ENCODE measurements at places on chromosomes 2 and 18.

- DNase-seq: no peak
Measured at GRCh38 chr2:150063432-150063889, 424.0 kb downstream of the RND3 start.

DNA sequence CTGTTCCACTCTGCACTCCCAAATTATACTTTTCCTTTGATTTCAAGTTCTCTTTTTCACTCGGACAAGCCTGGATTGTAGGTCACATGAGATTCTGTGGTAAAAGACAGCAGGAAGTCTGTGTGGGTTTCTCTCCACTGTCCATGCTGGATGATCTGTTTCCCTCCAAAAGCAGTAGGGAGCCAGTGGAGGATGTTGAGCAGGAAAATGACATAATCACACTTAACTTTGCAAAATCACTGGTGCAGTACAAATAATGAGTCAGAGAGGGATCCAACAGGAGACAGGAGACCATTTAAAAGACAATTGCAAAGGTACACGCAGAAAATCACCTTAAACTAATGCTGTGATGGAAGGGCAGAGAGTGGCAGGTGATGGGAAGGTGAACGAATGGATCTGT is 301.3 kb downstream of the ZNF407 start:
- no peak for DNase-seq

- no peak for DNase-seq
Measured at GRCh38 chr2:239569401-239570090, 168.7 kb upstream of the HDAC4 start.

DNA sequence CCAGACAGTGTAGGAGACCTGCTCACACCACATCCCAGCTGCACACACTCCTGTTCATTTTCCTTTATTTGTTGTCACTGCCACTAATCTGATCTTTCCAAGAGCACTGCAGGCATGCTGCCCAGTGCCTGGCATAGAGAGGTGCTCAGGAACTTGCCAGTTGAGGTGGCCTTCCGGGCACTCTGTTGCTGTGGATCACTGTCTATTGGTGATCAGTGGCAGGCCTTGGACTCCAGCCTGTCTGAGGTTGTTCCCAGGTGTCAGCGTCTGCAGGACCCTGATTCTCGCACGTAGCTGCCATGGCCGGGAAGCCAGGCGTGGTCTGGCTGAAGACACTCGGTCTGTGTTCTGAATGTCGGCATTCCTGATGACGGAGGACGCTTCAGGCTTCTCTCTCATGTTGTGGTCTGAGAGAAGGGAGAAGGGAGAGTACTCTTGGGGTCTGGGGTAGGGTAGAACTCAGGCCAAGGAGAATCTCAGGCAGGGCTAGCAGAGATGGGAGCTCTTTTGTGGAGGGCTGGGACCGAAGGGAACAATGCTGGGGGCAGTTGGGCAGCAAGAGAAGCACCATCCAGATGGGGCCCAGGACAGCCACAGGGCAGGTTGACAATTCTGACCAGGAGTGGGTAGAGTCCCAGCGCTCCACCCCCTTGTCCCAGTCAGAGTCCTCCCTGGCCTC is 240.9 kb downstream of the MYCN start:
- DNase-seq: no peak

GRCh38 chr18:51290860-51291259 is 93.4 kb upstream of the MEX3C start:
- no peak for DNase-seq

DNA sequence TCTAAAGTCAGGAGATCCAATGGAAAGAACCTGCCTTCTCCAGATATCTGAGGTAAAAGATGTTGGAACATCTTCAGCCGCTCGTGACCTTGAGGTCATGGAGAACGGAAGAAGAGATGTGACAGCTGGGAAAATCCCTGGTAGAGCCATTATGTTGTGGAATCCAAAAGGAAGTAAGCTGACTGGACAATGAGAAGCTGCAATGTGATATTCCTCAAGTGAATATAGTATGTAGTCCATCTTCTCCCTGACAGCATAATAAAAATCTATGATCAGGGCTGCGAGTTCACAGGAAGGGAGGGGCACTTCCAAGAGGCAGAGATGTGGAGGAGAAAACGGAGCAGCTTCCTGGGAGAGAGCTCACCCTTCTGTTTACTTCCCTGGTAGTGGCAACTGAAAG is 201.0 kb upstream of the SP5 start:
- DNase-seq: no peak

- no peak for DNase-seq
Measured at GRCh38 chr18:3932276-3932675, 482.3 kb downstream of the TGIF1 start.

DNA sequence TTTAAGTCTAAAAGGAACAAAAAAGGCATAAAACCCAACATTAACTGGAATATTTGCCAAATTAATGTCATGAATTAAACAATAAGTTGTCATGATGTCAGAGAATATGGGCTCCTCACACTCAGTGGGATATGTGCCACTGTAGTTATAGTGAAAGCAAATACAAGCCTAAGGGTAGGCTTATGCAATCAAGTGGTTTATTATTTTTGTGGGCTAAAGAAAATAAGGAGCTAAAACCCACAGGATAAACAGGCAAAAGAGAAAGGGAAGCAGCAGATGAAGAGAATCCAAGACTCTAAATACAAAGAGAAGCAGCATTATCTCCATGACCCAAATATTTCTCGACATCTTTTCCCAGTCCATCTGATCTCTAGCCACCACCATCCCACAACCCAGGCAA is 17.5 kb downstream of the YWHAQ start:
- DNase-seq: no peak

DNA sequence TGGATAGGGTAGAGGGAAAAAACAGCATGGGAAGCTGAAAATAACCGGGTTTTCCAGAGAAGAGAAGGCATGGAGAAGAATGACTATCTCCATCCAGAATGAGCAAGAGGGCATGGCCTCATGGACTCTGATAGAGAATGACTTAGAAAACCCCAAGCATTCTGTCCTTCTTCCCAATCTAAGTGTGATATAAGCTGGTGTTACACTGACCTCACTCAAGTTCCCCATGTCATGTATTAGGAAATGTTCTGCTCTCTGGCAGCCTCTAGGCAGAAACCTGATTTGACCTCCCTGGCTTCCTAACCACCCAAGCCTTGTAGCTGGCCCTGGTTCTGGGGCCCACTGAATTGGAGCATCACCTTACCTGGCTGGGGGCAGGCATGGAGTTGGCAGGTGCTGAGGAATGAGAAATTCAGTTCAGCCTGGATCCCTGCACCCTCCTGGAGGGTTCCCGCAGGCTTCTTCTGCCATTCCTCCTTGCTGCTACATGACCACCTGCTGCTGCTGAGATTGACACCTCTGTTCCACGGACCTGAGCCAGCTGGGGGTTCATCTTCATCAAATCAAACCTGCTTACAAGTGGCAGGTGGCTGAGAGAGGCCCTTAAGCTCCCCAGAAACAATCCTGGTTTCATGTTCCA is 5.2 kb upstream of the SIGLEC15 start:
- DNase-seq: no peak

DNA sequence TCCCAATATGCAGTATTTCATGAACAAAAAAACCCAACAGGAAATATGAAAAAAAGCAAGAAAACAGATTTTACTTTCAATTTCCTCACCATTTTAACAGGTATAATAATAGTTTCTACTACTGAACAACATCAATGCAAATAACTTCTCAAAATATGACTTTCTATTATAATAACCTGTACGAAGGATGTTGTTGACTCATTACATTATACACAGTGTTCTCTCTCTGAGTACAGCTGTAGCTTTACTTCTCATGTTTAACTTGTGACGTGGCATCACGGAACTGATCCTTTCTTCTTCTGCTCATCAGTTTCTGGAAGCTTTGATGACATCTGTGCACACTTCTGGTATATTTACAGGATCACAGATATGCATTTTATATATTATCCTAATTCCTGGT is 40.0 kb downstream of the FAM228A start:
- no peak for DNase-seq

- no peak for DNase-seq
Measured at GRCh38 chr2:23545811-23546210, 160.8 kb downstream of the KLHL29 start.

GRCh38 chr2:8137801-8138200 is 544.1 kb upstream of the ID2 start:
- DNase-seq: no peak

DNA sequence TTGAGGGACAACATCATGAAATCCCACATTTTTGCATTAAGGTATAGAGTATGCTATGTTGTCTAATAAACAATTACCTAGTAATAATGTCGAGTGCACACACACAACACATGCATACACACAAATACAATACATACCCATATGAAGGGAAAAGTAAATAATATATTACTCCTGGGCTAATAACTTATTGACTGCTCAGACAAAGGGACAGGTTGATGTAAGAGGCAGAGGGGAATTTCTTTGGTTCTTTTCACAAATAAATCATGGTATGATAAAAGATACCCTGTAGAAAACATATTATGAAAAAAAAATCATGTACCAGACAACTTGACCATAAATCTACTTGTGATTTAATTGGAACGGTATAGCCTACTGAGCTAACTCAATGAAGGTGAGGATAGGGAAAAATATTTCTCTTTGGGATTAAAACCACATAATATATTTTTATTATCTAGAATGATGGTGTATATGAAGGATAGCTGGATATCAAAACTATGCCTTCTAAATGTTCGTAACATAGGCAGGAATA is 398.7 kb upstream of the LRRTM4 start:
- DNase-seq: no peak

DNA sequence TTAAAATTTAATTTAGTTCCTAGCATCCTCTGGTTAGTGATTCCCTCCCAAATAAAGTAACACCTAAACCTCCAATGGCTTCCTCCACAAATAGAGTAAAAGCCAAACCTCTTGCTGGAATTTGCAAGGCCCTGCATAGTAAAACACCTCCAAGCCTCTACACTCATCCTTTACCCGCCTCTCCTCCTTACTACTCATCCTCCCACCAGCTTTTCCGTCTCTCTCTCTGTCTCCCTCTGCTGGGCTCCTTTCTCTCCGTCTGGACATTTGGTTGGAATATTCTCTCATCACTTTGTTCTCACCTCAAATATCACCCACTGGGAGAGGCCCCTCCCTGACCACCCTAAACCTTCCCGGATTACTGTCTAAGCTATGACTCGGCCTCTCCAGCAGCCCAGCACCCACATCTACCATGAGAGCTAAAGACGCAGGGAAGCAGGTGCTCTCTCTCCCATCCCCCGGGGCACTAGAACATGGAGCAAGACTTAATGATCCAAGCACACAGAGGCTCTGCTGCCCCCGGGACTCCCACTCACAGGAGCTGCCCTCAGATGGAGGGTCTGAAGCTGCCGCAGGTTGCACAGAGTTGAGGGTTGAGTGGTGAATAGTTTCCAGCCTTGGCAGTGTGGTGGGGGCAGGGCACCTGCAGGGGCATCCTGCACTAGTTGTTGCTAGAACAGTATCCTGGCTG is 167.2 kb downstream of the FBXO15 start:
- DNase-seq: no peak

DNA sequence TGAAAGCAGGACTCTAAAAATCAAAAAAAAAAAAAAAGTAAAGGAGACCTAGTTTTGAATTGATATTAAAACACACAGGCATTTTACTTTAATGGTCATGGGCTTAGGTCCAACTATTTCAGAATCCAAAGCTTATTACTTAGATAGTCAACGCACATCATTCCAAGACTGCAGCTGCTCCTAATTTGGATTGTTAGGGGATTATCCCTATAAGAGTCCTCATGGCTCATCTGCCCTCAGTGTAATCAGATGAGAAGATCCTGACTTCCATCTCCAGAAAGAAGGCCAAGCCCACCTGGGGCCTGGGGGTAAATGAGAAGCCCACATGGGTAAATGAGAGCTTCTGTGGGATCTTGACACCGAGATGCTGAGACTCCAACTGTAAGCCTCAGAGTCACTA is 424.2 kb downstream of the NRXN1 start:
- no peak for DNase-seq

DNA sequence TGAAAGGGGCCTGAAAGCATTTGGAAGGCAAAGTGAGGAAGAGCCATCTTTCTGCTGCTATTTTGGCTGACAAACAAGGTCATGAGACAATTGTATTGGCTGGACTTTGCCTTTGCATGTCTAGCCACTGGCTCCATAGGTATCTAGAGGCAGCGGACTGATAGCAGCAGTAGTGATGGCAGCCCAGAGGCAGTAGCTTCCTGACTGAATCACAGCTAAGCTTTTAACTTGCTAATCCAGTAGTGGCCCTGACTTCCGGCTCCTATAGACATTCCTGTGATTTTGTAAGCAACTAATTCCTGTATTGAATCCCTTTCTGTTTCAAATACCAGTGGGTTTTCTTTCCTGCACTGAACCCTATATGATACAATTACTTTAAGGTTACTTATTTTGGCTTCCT is 69.8 kb upstream of the PDE1A start:
- DNase-seq: no peak

- DNase-seq: no peak
Measured at GRCh38 chr2:207655000-207655399, 29.8 kb upstream of the METTL21A start.

GRCh38 chr2:98216616-98217015 is 129.6 kb upstream of the CNGA3 start:
- no peak for DNase-seq

Measured in stimulated activated naive CD4-positive, alpha-beta T cell treated with Interleukin-2 at 50 U/mL for 16 hours (primary cell).